ENCODE measurements at places on chromosomes 6 and 20.

DNA sequence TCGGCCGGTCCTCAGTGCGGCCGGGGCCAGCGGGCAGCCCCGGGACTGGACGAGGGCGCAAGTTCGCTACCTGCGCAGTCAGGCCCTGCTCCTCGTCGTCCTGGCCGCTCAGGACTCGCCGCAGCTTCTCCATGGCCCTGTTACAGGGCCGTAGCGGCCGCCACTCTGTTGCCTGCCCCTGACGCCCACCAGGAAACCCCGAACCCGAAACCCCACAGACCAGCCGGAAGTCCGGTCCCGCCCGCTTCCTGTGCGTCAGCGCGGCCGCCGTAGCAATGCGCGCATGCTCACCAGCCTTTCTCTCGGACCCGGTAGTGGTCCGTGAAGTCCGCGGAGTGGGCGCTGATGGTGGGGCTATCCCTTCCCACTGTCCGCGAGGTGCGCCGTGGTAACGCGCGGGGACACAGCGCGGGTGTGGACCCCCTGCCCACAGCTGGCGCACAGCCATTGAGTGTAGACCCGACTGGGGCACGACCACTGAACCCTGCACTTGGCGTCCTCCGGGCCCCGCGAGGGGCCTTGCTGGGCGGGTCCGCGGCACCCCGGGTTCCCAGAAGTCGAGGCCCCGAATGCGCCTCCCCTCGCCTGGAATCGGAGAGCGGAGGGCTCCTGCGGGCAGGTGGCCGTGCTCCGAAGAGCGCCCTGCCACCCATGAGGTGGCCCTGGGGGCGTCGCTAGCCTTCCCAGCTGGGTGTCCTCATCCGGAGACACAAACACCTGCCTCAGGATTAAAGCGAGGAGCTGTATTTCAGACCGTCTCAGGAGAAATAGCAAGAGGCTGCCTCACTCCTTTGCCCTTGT is at the start of gene SFT2D1:
Gene SFT2D1, minus strand, starts transcription at position 197 of the 801 bp plus-strand sequence. Its CDS starts 64 bp downstream, at position 133.
- peak; percentile 82 for DNase-seq

DNA sequence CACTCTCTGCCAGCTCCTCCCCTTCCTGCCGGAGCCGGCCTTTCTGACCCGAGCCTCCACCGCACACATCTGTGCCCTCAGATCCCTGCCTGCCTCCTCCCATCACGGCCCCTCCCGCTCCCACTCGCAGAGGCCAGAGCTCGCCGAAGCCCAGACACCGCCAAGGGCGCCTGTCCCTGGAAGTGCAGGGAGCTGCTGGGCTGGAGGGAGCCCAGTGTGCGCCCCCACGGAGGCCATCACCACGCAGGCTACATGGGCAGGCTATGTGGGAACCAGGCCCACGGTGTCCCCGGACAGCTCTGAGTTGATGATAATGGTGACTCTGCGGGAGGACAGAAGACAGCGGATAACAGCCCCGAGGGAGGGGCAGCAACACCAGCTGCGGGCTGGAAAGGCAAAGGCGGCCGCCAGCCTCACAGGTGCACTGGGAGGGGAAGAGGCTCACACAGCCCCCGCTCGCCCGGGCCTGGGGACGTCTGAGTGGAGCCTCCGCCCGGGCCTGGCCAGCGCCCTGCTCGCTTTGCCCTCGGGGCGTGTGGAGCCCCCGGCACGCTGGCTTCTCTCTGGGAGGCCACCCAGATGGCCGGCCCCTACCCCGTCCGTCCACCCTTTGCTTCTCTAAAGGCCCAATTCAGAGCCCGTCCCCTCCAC is 154.9 kb downstream of the DLL1 start:
- DNase-seq = no peak

DNA sequence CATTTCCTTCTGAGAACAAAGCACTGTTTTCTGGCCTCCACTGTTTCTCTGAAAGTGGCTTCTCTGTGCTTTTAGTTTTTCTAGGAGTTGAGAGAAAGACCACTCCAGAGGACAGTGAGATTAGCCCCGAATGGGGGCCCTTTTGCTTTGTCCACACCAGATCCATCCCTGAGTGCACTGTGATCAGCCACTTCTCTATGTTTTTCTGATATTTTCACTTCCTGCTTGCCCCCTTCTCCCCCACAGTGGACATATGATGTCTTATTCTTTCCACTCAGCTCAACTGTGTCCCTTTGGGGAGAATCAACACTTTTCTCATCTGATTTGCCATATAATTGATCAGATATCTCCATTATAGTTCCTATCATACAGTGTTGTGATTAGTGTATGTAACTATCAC is 35.6 kb upstream of the HIVEP1 start:
- no peak for DNase-seq

- DNase-seq = no peak
These were observed 134.7 kb downstream of the BTBD9 start for GRCh38 chr6:38504996-38505395.

DNA sequence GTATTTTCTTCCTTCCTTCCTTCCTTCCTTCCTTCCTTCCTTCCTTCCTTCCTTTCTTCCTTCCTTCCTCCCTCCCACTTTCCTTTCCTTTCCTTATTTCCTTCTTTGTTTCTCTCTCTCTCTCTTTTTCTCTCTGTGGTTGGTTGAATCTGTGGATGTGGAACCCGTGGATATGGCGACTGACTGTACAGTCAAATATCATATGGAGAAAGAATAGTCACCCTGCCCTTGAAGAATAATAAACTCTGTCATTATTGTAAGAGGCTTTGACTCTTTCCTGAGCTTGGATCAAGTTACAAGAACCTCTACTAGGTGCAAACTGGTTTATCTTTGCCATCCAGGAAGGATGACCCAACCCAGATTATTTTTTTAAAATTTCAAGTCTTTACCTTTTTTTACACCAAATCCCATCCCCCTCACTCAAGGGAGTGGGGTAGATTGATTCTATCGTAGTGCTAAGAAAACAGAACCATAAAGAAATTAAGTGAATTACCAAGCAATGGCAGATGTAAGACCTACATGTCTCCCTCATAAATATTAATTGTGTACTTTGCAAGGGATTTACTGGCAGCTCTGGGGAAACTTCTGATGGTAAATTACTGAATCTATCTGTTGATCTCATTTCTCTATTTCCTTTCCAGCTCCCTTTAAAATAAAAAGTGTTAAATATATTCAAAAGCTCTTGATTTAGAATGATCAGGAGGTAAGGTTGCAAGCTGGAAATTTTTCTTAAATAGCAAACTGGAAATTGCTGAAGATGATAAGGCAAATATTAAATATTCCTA is 667.5 kb downstream of the UTRN start:
- DNase-seq = peak; percentile 57

- no peak for DNase-seq
These were observed 123.2 kb downstream of the TINAG start for GRCh38 chr6:54431466-54431865.

DNA sequence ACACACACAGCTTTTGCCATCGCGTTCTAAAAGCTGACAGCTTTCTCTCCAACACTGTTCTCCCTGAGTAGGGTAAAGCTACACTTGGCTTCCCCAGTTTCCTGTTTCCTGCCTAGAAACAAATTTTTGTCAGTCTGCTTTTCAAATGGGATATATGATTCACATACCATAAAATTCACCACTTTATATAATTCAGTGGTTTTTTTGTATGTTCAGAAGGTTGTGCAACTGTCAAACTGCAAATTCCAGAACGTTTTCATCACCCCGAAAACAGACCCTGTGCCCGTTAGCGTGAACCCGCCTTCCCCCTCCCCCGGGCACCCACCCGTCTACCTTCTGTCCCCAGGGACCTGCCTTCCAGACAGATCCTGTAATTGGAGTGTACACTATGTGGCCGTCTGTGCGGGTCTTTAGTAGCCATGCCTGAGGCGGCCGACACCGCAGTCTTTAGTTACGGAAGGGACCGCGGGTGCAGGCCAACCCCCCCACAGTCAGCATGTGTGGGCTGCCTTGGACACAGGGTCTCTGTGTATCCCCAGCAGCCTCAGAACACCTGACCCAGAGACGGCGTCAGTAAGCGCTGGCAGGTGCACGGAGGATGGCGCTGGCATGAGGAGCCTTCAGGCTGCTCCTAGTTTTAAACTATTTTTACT is 16.6 kb downstream of the HRH3 start:
- DNase-seq = no peak

GRCh38 chr6:3355358-3356055 is 96.8 kb downstream of the PSMG4 start:
- no peak for DNase-seq

DNA sequence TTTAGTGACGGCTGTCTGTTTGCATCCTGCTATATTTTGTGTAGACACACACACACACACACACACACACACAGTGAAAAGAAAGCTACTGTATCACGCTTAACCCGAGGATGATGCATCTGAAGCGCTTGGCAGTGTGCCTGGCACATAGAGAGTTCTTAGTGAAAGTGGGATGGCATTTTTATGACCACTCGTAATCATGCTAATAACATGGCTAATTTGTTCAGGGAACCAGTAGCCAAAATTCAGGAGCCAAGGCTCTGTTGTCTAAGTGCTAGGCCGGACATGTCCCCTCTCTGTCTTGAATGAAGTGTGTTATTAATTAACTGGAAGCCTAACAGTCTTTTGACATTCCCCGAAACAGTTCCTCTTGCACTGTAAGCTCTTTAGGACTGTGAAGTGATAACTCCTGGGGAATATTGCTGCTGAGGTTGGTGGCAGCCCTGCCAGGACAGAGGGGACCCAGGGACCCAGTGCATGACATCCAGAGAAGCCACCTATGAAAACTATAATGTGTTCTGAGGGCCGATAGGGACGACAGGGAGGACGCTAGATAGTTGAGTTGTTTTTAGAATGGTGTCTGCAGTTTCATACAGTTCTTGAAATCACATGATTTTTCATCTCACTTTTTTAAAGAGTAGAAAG is 45.0 kb upstream of the IRF4 start:
- DNase-seq = no peak

GRCh38 chr6:184161-184700 is 108.1 kb upstream of the DUSP22 start:
- no peak for DNase-seq

GRCh38 chr6:9504191-9504590 is 910.7 kb downstream of the TFAP2A start:
- no peak for DNase-seq

DNA sequence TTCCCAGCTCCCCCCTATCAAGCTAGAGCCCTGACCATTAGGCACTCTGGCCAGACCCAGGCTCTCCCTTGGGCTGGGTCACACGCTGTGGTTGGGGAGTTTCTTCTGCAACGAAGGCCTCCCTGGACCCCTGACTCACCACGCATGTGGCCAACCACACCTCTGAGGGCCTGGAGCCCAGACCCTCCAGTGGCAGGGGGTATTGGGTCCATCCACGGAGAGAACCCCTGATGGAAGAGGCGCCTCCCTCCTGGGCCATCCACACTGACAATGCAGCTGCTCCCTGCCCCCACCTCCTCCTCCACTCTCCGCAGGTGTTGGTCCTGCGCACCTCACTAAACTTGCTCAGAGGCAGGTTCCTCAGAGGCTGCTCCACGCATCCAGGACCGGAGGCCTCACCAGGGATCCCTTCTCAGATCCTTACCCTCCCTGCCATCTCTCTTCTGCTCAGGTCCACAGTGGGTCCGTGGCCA is 125.4 kb downstream of the RNASET2 start:
- DNase-seq = no peak

- DNase-seq = no peak
These were observed 13.0 kb downstream of the ZC3H12D start for GRCh38 chr6:149471801-149472200.

- no peak for DNase-seq
These were observed 23.9 kb downstream of the ERMARD start for GRCh38 chr6:169775321-169775720.

GRCh38 chr6:11903645-11904044 is 108.5 kb upstream of the HIVEP1 start:
- no peak for DNase-seq
